ENCODE measurements at places on chromosomes 1 and 21.

DNA sequence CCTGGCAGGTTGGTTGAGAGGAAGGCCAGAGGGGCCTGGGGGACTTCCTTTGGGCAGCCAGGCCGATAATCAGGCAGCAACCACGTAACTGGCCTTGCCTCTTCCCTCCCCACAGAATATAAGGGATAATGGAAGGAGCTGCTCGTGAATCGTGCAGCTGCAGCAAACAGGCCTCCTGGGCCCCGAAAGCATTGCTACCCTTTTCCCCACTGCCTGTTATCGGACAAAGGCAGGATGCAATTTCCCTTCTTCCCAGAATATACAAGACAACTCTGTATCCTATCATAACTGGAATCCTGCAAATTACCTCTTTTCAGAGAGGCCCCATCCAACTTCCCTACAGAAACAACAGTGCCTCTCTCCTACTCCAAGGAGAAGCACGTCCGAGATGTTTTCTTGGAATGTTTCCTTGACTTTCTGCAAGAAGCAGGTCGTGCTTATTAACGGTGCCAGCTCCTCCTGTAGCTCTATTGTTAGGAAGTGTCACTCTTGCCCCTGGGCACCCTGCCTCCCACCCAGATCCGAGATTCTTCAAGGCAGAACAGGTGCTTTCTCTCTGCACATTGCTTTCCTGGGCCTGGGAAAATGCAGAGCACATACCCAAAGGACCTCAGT lies 106.0 kb upstream of the TIAM1 start:
- DNase-seq = no peak

DNA sequence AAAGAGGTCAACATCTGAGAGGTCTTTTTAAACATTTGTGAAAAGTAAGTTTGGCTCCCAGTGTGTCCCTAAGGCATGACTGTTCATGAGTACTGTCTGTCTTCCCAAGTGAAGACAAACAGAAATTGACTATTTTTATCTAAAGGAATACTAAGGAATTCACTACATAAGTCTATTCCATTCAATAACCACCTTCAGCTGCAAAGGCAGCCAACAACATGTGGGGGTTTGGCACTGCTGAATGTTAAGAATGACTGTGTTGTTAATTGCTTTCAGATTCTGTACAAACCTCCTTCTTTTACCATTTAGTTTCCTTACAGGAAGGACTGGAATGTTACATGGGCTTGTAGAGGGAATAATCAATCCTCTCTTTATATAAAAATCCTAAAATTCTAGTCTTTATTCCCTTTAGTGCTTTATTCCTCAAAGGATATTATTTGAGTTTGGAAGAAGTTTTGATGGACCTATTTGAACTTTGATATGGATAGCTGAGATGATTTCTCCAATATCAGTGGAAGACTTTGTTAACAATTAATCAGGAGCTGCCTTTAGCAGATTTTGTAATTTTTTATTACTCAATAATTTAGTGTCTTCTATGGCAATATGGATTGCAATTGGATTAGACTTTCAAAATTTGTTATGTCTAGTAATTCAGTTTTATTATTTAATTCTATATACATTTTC lies 201.7 kb upstream of the CHRM3 start:
- DNase-seq = no peak

DNA sequence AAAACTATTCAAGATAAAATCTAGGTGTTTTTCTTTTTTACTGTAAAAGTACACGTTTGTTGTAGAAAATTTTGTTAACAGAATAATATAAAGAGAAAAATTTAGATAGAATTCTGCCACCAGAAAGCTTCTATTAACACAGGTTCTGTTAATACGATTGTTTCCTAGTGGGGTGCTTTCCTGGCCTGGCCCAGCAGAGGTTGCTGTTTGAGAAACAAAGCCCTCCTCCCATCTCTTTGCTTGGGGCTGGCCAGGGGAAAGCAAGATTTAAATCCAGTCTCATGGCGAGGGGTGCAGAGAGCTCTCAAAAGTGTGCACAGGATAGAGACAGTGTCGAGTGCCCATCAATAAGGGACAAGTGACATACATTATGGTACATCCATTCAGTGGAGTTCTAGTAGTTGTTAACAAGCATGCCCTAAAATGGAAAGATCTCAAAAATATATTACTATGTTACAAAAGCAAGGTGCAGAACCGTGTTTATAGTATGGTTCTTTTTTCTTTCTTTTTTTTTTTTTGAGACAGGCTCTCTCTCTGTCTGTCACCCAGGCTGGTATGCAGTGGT lies 14.6 kb upstream of the ACBD3 start:
- DNase-seq = peak; percentile 20

GRCh38 chr21:45108808-45109781 lies 34.7 kb downstream of the ADARB1 start:
- DNase-seq = no peak

GRCh38 chr1:114594046-114594445 lies 12.6 kb upstream of the BCAS2 start:
- no peak for DNase-seq

- DNase-seq = no peak
These were observed at the start of gene GJB4 for GRCh38 chr1:34759503-34760357. GJB4 (plus strand) TSS chr1:34759740; CDS start chr1:34761255, 1,515 bp downstream.

DNA sequence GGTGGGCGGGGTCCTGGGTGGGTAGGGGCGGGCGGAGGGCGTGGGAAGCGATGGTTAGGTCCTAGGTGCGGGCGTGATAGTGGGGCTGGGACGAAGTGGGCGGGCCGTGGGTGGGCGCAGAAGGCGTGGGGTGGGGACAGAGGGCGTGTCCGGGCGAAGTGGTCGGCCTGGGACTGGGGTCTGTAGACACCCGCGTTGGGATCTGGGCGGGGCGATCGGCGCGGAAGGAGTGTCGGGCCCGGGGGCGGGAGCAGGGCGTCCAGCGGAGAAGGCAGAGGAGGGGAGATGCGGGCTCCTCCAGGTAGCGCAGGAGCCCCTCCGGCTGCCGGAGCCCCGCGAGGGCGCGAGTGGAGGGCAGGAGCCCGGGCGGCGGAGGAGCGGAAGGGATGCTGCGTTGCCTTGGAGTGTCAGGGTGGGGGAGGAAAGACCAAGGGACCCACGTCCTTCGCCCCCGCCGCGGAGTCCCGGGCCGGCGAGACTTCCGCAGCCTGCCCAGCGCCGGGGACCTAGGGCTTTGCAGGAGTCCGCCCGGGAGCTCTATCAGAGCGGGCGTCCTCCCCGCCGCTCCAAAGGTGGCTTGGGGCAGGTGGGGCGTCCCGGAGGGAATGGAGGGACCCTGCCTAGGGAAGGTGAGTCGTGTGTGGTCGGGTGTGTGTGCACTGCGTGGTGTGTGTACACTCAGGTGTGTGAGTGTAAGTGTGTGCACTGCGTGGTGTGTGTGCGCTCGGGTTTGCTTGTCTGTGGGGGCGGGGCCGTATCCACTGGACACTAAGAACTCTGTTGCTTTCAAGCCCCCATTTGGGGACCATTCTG lies 27.0 kb upstream of the PRSS38 start:
- peak; percentile 41 for DNase-seq

- DNase-seq = no peak
These were observed 50.2 kb upstream of the KIF1B start for GRCh38 chr1:10160173-10160572.

- no peak for DNase-seq
These were observed 5.8 kb upstream of the C1orf159 start for GRCh38 chr1:1121611-1122077.

GRCh38 chr1:229557913-229558414 lies 543 bp downstream of the ABCB10 start:
- DNase-seq = peak; percentile 51

- no peak for DNase-seq
These were observed 12.7 kb upstream of the RNF187 start for GRCh38 chr1:228474507-228474906.

DNA sequence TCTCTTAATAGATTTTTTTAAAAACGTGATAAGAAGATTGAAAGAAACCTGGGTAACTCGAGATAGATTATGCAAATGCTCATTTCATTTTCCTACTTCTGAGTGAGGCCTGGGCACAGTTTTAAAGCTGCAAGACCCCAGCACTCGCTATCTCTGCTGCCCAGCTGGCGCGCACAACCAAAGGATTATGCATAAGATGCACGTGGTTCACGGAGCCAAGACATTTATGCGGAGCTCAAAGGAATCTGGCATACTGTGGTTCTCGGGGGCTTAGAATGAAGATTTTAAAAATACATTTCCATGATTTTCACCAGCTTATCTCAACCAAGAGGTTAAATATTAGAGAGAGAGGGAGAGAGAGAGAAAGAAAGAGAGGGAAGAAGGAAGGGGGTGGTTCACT lies 210.9 kb downstream of the DSCAM start:
- no peak for DNase-seq

- DNase-seq = no peak
These were observed 118.8 kb downstream of the NEK7 start for GRCh38 chr1:198275597-198275996.

DNA sequence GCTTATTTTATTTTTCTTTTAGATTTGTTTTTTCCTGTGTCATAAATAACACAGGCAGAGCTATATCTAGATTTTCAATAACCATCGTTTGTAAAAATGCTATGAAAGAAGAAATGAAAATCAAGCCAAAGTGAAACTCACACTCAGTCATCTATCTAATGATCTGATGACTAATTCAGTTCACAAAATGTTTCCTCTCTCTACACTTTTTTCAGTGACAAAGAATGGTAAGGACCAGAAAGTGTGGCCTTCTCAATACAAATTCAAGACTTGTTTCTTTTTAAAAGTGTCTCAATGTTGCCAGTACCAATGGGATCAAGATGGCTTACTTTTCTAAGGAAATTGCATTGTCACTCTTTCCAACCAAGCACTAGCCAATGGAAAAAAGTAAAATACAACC lies 282.8 kb upstream of the PKN2 start:
- no peak for DNase-seq

DNA sequence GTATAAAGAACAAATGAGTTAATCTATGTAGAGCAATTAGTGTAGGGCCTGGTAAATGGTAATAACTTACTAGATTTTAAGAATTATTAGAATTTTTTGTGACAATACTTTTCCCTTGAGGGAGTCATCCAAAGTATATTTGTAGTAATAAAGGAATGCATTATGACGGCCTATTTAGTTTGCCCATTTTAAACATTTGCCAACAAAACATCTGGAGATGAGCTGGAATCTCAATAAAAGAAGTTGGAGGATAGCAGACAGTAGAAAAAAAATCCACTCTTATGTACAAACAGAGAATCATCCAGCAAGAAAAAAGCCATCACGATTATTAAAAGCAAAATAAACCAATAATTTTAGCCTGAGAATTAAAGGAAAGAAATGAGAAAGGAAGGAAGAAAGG lies 567.3 kb upstream of the ADAMTS5 start:
- DNase-seq = no peak

GRCh38 chr1:76186554-76187170 lies 112.1 kb downstream of the ST6GALNAC3 start:
- no peak for DNase-seq

GRCh38 chr1:35646043-35646442 lies 4.7 kb upstream of the PSMB2 start:
- DNase-seq = no peak

DNA sequence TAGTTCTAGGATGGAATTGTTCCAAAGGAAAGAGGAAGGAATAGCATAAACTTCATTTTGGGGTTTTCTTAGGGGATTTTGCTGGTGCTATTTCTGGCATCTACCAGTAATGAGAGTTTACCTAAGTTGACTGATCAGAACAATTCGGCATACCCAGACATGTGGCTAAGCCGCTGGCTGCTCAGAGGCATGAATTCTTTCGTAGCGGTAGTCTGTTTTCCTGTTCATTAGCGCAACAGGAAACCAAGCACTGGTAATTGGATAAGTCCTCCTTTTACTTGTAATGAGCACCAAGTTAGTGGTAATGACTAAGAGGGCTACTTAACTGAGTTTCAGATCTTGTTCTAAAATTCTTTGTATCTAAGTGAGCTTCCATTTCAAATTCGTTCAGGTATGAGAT lies 38.6 kb downstream of the C21orf91 start:
- no peak for DNase-seq

GRCh38 chr1:222769971-222770620 lies 33.1 kb downstream of the FAM177B start:
- DNase-seq = no peak

GRCh38 chr1:15866721-15867201 lies 19.3 kb downstream of the SPEN start:
- DNase-seq = no peak

DNA sequence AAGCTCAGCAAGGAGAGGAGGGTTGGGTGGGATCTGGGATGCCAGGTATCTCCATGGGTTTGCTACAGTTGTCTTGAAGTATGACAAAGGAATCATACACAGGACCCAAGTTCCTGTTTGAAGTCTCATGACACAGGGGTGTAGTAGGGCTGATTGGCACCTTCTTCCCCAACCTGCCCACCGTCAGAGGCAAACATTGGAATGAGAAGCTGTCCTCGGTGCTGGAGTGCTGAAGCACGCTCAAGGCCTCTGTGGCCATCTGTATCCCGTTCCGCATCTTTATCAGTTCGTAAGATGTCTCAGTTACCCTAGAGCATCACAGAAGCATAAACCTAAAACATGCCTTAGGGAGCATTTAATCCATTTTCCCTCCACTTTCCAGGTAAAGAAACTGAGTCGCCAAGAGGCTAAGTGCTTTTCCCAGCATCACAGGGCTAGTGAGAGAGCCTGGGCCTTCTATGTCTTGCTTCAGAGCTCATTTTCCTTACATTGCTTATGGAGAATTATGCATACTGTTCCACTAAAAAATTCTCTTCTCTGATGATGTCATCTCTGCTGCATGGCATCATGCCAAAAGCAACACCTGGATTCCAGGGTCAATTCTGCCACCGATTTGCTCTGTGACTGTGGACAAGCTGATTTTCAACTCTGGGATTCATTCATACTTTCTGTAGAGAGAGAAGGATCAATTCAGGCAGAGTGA lies 34.2 kb downstream of the VWA5B1 start:
- no peak for DNase-seq

DNA sequence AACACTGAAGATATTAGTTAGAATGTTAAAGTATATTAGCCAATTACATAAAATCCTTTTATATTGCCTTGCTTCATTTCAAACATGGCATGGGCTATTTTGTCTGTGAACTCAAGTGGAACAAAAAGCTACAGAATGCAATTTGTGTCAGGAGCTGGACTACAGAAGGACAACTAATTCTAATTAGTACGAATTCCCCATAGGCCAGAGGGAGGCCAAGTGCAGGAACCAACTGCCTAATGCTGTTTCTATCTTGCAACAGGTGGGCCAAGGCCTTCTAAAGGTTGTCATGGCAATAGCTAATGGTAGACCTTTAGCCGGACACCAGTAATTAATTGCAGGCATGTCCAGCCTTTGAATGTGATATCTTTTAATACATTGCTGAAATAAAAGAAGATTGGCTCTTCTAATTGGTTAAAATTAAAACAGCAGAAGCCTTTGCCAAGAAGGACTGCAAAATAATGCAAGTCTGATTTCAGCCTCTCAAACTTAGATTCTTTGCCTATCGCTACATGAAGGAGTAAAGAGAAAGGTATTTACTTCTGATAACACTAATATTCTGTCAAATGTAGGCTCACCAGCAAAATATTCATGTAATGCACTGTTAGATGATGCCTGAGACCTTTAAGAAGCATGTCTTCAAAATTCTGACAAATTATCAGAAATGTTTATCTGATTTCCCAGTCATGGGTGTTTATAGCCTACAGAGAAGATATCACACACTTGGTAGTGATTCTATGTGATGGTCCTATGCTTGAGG lies 232.1 kb downstream of the LMO4 start:
- no peak for DNase-seq

- DNase-seq = no peak
These were observed 16.2 kb upstream of the ATP13A2 start for GRCh38 chr1:17027900-17028299.

GRCh38 chr1:166189126-166189525 lies 22.3 kb upstream of the FAM78B start:
- no peak for DNase-seq

GRCh38 chr1:97841338-97841737 lies 79.5 kb downstream of the DPYD start:
- no peak for DNase-seq

- peak; percentile 67 for DNase-seq
These were observed 4.0 kb downstream of the DONSON start for GRCh38 chr21:33584455-33584854.

All from hematopoietic multipotent progenitor cell treated with erythropoietin and hydrocortisone succinate and interleukin-3 and kit ligand, for 8 days (in vitro differentiated cells).